ENCODE measurements at places on chromosomes 3 and 15.
A peak's percentile ranks its signal among the peaks of the same experiment; 100 is the strongest.

DNA sequence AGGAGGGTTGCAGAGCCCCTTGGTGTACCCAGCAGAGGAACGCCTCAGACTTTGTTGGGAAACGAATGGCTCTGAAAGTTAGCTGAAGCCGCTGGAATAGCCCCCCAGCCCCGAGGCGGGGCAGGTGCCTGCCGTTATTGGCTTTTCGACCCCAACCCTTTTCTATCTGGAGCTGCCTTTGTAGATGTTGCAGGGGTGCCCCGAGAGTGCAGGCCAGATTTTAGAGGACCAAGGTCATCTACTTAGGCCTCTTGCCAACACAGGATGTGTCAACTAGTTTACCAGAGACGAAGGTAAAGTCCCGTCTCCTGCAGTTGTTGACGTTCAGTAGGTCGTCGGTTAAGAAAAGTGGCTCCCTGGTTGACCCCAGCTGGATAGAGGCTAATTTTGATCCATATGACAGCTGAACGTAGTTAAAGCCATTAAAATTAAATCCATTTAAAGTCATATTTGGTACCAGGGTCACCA lies 579 bp upstream of the UBE3A start:
- peak; percentile 20 for DNase-seq

DNA sequence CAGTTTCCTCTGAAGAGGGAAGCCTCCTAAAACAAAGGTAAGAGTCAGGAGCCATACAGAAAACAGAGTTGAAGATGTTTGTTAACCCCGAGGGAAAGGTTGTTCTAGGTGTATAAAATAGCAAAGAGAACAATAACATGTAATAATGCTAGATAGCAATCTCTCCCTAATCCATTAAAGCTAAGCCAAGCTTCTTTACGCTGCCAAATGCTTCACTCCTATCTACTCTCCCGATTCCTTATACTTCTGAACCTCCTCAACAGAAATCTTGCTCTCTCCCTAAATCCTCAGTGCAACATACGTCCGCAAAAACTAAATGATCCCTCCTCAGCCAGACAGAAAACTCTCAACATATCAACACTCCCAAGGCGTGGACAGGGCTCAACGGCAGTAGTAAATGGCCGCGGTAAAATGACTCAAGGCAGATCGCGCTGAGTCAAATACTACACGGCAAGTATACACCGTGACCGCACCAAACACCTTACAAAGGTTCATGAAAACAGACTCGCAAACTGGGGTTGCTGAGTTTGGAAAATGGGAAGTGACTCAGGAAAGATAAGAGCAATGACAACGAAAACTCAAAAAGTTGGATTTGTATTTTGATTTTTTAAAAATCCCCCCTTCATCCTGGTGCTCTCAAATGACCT lies 682 bp downstream of the CLDND1 start:
- DNase-seq, result peak; percentile 40

- DNase-seq, result no peak
Measured at GRCh38 chr3:38740537-38740936, 75.5 kb downstream of the SCN10A start.

DNA sequence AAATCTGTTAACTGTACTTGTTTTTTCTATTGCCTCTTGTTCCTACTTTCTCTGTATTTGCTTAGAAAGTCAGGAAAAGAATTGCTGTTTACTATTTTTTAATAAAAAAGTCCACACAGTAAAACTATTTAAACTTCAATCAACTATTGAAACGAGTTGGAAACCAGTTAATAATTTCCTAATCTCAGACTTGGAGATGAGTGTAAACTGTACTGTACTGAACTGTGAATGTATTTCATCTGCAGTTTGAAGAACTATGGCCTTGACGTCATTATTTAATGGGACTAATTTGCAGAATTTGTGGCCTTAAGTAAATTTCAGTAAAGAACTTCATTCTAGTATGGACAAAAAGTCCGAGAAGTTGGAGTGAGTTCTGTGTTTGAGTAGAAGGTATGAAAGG lies 89.1 kb downstream of the LRRC28 start:
- no peak for DNase-seq

- no peak for DNase-seq
Measured at GRCh38 chr3:188021502-188022040, 132.4 kb upstream of the LPP start.

DNA sequence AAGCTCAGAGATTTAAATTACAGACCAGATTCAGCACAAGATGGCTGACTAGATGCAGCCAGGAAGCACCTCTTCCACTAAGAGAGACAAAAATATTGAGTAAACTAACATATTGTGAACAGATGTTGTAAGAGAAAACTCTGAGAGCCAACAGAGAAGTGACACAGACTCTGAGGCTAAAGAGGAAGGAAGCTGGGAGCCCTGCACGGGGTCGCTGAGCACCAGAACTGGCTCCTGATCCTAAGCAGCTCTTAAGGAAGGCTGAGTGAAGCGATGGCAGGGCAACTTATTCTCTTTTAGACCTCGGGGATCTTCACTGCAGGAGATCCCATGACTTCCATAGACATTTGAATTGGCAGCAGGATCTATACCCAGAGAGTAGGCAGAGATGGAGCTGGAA lies 578.0 kb upstream of the GRM7 start:
- no peak for DNase-seq

DNA sequence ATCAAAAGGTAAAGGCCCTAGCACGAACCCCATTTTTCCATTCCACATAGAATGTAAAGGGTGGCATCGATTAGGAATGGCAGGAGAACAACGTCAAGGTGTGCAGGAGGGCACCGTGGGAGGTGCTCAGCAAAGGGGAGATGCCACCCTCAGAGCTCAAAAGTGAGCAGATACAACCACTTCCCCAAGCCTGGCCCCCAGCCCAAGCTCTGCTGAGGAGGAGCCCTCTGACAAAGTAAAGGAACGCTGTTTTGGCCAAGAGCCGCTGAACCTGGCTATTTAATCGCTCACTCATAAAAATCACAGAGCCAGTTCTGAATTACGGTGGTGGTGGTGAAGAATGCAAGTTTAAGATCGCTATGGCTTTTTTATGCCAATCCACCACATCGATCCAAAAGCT lies 12.4 kb downstream of the GNB5 start:
- DNase-seq, result no peak

- DNase-seq, result no peak
Measured at GRCh38 chr3:196547067-196547466, 21.3 kb downstream of the WDR53 start.

DNA sequence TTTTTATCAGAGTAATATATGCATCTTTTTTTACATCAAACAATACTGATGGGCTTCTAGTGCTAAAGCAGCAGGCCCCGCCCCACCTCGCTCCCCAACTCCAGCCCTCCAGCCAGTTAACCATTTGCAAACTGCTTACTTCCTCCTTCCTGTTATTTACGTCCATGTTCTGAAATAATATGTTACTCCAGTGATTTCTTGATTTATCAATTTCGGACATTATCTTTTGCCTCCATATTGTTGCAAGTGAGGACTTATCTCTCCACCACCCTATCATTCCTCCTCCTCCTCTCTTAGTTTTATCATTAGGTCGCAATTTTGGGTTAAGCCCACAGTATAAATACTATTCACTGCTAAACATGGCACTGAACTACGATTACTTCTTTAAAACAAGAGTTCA lies 39.5 kb downstream of the ZNF710 start:
- no peak for DNase-seq

- DNase-seq, result no peak
Measured at GRCh38 chr3:182122779-182123178, 411.1 kb downstream of the SOX2 start.

DNA sequence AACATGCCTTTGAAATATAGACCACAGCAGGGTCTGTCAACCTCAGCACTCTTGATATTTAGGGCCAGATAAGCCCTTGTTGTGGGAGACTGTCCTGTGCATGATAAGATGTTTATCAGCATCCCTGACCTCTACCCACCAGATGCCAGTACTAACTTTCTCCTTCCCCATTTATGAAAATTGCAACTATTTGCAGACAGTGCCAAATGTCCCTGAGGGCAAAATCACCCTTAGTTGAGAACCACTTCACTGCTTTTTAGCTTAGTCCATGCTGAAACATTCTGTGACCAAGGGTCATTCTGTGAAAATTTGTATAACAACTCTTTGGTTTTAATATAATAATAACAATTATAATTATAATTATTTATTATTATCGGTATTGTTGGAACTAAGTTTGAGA lies 1032.4 kb downstream of the MCTP2 start:
- no peak for DNase-seq

DNA sequence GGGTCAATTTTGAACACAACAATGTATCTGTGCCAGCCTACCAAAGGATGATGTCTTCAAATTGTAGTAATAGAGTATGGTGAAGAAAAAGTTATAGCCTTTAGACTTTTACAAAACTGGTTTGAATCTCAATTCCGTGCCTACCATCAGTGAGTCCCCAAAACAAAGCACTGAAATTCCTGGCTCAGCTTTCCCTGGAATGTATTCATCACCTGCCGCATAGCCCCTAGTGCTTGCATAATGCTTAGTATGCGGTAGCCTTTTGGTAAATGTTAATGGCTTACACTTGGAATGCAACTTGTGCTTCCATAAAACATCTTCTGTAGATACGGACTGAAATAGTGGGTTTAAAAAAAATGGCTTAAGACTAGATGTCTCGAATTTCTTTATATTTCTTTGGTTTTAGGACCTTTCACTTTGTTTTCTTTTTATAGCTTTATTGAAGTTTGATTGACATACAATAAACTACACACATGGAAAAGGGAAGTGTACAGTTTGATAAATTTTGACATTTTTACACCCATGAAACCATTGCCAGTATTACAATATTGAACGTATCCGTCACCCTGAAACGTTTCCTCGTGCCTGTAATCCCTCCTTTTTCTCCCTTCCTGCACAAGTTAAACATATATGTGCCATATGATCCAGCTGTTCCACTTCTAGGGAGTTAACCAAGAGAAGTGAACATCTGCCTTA lies 12.1 kb downstream of the SACM1L start:
- no peak for DNase-seq

- DNase-seq, result no peak
Measured at GRCh38 chr15:57237301-57237642, 139.0 kb upstream of the CGNL1 start.

All from GM10248 (cell line).